Esophagus squamous epithelium (tissue), 5 donors: ENCODE measurements at places on chromosomes 5 and 9.

DNA sequence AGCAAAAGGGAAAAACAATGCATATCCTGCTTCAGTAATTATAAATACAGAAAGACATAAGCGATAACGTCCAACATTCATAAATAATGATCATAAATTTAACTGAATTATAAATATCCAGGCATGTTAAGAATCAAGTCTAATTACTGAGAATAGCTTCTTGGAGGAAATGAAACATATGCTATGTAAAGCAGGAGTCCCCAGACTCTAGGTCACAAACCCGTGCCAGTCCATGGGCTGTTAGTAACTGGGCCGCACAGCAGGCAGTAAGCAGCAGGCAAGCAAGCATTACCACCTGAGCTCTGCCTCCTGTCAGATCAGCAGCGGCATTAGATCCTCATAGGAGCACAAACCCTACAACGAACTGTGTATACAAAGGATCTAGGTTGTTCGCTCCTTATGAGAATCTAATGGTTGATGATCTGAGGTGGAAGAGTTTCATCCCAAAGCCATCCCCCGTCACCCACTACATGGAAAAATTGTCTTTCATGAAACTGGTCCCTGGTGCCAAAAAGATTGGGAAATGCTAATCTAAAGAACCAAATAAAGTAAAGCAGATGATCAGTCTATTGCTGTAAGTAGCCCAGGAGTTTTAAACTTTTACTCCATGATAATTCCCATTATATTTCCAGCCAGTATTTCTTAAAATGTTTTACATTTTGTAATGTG lies 50.4 kb downstream of the CERT1 start:
- no peak for DNase-seq

DNA sequence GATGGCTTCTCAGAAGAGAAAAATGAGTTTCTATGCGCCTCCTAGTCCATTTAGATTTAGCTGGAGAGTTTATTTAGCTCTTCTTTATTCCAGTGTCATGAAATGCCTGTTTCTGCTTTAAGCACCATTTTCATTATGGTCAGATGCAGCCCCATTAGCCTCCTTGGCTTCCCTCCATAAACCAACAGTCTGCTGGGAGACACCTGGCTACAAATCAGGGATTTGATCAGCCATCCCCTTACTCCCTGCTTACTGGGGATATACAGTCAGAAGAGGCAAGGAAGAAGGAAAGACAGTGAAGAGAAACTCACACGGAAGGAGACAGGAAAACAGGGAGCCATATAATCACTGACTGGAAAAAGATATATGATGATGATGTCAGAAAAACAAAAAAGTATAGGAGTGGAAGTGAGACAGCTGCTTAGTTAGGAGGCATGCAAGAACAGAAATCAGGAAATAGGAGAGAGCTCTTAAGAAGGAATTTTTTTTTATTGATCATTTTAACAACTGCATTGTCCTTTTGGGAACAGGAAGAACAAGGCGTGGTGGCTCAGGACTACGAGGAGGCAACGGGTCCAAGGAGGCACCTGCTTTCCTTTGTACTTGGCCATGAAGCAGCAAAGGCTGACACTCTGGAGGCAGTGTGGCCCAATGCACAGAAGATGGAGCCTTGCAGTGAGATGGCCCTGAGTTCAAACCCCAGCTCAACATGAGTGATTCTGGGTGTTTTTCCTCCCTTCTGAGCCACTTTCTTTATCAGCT lies 56.1 kb downstream of the MED27 start:
- no peak for DNase-seq

DNA sequence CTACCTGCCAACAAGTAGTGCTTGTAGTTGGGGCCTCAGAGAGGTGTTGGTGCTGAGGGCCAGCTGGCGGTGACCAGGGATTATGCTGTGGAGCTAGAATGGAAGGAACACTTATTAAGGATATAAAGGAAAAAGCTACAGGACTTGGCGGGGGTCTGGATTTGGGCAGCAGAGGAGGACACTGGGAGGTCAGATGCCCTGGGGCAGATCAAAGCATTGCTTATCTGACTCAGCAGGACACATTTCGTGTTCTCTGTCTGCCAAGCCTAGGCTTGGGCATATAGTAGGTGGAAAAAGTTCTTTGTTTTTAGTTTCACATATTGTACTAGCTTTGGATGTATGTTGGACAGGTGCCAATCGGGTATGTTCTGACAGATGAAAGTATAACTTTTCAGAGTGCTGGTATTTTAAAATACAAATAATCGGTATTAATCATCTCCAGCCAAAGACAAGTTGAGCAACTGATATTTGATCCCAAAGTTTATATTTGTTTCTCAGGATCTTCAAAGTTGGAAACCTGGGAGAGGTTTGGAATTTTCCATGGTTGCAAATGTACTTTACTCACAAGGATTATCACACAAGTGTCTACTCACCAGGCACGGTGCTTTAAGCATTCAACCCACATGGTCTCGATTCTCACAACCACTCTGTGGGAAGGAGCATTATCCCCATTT lies 69.4 kb downstream of the IQGAP2 start:
- DNase-seq = no peak

- DNase-seq = no peak
These were observed 351.2 kb downstream of the MLLT3 start for GRCh38 chr9:20271096-20271495.

- DNase-seq = no peak
These were observed 64.3 kb upstream of the RUFY1 start for GRCh38 chr5:179485845-179486575.

DNA sequence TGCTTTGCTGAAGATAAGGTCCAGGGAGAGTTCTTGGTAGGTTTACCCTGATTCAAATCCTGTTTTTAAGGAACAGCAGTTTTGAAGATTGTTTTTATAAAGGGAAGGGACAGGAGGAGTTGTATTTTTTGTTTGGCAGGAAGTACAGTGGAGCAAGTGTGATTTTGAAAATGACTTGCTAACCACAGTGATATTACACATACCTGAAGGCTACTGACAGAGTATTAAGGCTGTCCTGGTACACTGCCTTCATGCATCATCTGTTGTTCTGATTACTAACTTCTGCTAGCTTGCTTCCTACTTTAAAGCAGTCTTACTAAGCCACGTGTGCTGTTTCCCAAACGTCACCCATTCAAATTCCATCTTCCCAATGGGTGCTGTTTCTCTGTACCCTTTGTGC lies 559.5 kb upstream of the SGCD start:
- DNase-seq = no peak

DNA sequence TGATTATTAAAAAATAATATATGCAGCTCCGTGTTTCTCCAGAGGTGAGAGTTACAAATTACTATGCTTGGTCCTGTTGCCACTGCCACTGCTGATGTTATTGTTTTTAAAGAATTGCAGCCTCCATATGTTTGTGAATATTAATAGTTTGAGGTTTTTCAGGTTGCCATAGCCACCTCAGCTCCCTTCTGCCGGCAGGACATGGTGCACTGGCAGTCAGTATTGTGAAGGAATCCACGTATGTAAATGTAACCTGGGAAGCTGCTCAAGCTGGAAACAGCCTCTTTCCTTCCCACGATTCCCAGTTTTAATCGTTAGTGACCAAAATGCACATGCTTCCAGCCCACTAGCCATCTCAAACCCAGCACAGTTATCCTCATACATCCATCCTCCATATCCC lies 184.4 kb upstream of the CCNG1 start:
- DNase-seq = no peak

GRCh38 chr5:138585157-138585556 lies 10.0 kb upstream of the HSPA9 start:
- DNase-seq = no peak

GRCh38 chr5:5313101-5313635 lies 109.3 kb upstream of the ICE1 start:
- no peak for DNase-seq

GRCh38 chr9:134204991-134205578 lies 40.7 kb upstream of the RNU6ATAC start:
- no peak for DNase-seq

DNA sequence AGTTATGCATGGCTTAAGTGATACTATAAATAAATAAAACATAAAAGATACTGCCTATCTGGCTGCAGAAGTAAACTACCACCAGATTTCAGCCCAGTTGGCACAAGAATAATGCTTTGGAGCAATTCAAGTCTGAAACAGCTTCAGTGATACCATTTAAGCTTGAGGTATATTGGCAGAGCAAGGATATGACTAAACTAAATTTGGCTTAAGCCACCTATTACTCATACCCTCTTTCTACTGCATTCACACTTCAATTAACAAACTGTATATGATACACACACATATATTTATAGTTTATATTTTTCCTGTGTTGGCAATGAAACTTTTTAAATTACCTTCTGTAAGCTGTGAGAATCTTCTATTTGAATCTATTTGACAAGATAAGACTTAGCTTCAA lies 431.9 kb downstream of the ANXA1 start:
- no peak for DNase-seq

DNA sequence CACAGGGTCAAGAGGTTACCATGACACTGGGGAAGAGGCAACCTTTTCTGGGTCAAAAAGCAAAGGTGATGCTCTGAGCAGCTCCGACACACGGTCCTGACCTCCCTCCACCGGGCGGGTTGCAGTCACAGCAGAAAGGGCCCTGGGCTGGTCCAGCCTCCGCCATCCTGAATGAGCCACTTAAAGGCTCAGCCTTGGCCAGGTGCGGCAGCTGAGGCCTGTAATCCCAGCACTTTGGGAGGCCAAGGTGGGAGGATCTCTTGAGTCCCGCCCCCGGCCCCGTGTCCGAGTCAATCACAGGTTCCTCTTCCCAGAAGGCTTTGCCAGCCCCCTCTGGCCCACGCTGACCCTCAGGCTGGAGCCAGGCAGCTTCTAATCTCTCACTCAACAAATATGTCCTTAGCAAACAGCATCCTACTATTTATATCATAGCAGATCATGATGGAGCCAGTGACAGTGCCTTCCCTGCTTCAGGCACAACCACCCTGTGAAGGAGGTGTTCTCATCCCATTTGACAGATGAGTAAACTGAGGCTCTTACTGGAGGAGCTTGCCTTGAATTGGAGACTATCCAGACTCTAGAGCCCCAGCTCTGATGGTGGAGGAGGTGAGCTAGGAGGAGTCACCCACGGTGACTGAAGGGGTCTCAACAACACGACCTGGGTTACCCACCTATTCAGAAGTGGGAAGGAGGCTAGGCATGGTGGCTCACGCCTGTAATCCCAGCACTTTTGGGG lies 79.1 kb downstream of the LRSAM1 start:
- DNase-seq = no peak
